Activated T-helper 1 cell treated with anti-CD3 and anti-CD28 coated beads, Interleukin-12 subunit alpha, Interleukin-12 subunit beta, Interleukin-2, Interleukin-4 antibody, amounts not matched to agents 30 ng/mL and 10 ng/mL and 1 ng/mL, durations not matched to agents 14 hours and 24 hours and 36 hours (primary cell): ENCODE measurements at places on chromosomes 5 and 9. TPM values are rescaled to one million over a fixed set of nuclear protein-coding genes. Genes with fewer than 3 reads are reported as not detected.

- H3K4me3 ChIP-seq = peak overlapping the region; percentile 66
- H3K4me1 ChIP-seq = peaks cover 30% of the 10 kb centered on the region
- no peaks in the 10 kb centered on the region for H3K27me3 ChIP-seq
- H3K27ac ChIP-seq = peak overlapping the region; percentile 70
- H3K36me3 ChIP-seq = peaks cover 9% of the 10 kb centered on the region
Observed at GRCh38 chr5:80998590-80998979, 38.4 kb downstream of the RASGRF2 start.

- peak overlapping the region; percentile 94 for H3K27ac ChIP-seq
- H3K4me3 ChIP-seq = peak overlapping the region; percentile 81
- H3K4me1 ChIP-seq = peaks cover 82% of the 10 kb centered on the region
- H3K27me3 ChIP-seq = no peaks in the 10 kb centered on the region
Observed at GRCh38 chr5:100889165-100889743, 13.8 kb downstream of the ST8SIA4 start.

- DNase-seq = no peak
- H3K4me1 ChIP-seq = no peaks in the 10 kb centered on the region
- no peaks in the 10 kb centered on the region for H3K27me3 ChIP-seq
- no peaks in the 10 kb centered on the region for H3K36me3 ChIP-seq
Observed at GRCh38 chr5:9499498-9499876, 46.4 kb downstream of the SEMA5A start.

DNA sequence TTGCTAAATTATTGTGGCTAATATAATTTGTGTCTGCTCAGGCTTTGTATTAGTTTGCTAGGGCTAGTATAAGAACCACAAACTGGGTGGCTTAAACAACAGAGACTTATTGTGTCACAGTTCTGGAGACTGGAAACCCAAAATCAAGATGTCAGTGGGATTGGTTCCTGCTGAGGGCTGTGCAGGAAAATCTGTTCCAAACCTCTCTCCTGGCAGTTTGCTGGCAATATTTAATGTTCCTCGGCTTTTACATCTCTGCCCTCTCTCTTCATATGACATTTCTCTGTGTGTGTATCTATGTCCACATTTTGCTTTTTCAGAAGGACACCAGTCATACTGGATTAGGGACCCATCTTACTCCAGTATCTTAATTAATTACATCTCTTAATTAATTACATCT is 498.8 kb upstream of the CD180 start:
- DNase-seq = no peak
- no peak overlapping the region for H3K27ac ChIP-seq
- no peaks in the 10 kb centered on the region for H3K36me3 ChIP-seq

DNA sequence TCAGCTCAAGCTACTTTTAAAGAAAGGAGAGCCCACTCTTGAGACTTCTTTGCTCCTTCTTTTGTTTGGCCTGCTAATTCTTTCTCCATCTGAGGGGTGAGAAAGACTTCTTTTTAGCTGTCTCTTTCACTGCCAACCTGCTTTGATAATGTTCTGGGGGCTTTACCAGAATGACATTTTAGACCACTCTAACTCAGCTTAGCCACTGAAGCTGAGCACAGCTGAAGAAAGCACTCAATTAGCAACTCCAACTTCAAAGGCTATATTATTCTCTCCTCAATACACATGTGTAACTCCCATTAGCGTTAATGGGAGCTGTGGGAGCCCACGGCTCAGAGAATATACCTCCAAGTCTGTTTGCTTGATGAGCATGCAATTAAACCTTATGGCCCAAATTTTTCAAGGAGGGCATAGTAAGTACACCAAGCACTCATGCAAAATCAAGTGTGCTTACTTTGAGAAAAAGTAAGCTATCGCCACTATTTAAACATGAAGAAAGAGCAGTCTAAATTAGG is 815.4 kb upstream of the DMAC1 start:
- no peaks in the 10 kb centered on the region for H3K36me3 ChIP-seq
- H3K27ac ChIP-seq = no peak overlapping the region
- H3K27me3 ChIP-seq = peaks cover 2% of the 10 kb centered on the region
- no peak for DNase-seq
- no peaks in the 10 kb centered on the region for H3K4me1 ChIP-seq
- no peak overlapping the region for H3K4me3 ChIP-seq

DNA sequence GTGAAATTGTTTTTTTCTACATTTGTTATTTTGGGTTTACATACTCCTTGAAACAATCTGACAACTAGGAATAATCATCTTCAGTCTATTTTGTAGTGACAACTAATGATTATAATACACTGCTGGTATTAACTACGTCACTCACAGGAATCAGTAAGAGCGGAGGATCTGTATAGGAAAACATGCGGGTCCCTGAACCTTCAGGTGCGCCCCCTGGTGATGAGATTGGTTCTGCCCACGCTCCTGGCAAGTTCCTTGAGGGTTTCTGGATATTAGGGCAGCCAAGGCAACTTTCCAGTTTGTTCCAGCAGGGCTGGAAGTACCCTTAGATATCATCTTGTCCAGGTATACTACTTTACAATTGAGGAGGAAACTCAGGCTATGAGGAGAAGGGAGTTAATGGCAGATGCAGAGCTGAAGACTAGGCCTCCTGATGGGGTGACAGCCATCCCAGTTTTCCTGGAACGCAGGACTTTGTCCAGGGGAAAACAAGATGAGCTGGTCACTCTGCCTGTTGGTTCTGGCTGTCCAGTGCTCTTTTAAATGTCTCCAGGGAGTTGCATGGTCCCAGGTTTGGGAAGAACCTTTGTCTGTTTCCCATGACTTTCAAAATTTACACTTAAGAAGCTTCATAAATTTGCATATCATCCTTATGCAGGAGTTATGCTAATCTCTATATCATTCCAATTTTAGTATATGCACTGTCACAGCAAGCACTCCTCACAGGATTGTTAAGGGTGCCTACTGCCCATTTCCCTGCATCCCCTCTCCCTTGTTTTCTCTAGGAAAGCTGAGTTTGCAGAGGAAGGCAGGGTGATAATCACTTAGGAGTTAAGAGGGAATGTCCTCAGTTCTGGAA is 14.9 kb upstream of the WNT8A start:
- peak; percentile 38 for DNase-seq
- peaks cover 2% of the 10 kb centered on the region for H3K36me3 ChIP-seq
- H3K4me3 ChIP-seq = no peak overlapping the region

DNA sequence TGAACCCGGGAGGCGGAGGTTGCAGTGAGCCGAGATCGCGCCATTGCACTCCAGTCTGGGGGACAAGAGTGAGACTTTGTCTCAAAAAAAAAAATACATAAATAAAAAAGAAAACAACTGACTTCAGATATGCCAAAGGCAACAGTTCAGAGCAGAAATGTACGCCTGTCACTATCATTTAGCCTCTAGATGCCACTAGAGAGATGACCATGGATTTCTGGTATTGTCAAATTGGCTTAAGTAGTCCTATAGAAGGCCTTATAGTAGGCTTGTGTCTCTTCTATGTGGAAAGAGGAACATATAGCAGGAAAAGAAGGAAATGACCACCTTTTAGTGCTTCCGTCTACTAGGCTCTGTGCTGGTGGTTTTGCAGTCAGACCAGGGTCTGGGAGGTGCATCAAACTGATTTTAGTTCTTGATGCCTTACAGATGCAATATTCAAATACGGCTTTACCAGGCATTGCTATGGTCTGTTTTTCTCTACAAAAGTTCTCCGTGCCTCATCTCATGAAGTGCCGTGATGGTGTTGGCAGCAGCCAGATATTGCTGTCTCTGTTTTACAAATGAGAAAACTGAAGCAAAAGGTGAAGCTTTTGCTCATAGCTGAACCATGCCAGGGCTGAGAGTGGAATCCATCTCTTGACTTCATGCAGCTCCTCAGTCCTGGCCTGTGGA is 17.2 kb downstream of the AGXT2 start:
- DNase-seq = no peak
- no peak overlapping the region for H3K27ac ChIP-seq
- no peaks in the 10 kb centered on the region for H3K4me1 ChIP-seq
- peaks cover 1% of the 10 kb centered on the region for H3K36me3 ChIP-seq
- peaks cover 17% of the 10 kb centered on the region for H3K27me3 ChIP-seq
- H3K4me3 ChIP-seq = no peak overlapping the region

The CDH9 gene
- not detected in 2 replicates for total RNA-seq
